ENCODE measurements at places on chromosomes 16 and 17.

DNA sequence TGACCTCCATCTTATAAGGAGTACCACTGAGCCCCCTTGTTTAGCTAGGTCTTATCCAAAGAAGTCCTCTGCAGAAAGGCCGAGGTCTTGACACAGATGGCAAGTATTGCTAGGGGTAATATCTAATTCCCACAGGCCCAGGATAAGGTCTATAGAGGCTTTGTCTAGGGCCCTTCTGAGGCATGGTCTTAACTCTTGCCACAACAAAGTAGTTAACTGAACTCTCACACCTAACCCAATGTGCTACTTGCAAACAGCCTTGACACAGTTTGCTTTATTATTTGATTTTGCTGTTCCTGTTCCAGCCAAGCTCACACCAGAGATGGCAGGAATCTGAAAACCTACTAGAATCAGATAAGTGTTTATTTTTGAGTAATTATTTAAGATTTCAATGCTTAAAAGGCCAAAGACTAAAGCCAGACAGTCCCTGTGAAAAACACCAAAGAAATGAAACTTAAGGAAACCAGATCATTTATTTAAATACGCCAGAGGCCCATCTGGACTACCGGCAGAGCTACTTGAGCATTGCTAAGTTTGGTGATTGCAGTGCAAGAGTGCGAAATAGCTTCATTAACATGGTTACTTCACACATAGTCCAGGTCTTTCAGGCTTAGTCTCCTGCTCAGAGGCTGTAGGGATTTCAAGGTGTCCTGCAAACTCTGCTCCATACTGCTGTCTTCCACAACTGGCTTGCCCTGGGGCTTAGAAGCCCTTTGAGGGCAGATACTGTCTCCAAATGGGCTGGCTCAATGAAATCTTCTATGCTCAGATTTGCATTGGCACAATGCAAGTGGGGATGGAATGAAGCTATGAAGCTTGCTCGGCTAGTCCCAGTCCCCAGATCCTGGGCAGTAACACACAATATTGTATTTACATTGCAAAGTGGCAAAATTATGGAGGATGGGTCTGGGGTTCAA is 28.5 kb upstream of the SUPT4H1 start:
- no peak for DNase-seq

DNA sequence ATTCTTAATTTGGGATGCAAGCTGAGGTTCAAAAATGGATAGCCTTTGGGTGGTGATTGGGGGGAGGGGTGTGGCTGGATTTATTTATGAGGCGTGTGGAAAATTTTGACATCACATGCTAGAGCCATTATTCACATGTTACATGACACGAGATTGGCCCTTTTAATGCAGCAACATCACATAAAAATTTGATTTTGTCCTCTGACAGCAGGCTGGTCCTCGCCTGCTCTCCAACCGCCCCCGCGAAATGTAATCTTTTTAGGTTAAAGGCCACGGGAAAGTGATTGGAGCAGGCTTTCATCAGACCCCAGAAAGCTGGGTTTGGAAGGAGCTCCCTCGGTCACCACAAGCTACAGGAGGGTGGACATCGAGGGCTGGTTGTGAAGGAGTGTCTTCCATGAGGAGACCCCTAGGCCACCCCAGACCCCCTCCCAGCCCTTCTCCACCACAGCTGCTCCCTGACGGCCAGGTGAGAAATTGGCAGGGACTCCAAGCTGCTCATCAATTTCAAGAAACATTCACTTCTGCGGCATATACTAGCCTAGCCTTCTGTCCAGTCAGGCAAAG is 502.7 kb upstream of the PSMD7 start:
- DNase-seq, result no peak

- no peak for DNase-seq
These were observed 5.8 kb downstream of the SLC5A2 start for GRCh38 chr16:31488468-31489297.

DNA sequence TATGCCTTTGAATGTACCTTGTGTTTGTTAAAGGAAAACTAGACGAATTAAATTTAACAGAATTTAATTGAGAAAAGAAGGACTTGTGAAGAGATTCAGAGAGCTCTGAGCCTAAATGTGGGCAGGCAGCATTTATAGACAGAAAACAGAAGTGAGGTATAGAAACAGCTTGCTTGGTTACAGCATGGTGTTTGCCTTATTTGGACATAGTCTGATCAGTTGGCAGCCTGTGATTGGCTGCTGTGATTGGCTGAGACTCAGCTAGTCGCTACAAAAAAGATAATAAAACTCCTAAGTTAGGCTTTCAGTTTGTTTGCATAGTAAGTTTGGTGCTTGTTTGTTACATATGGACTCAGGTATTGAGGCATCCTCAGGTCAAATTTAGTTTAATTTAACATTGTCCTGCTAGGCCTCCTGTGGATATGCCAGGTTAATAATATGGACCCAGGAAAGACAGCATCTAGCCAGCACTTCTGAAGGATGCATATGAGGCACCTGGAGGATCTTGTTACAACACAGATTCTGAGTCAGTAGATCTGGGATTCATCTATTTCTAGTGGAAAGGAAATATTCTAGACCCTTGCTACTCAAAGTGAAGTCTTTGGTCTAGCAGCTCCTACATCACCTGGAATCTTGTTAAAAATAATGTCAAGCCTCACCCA is 43.4 kb downstream of the SLFN5 start:
- no peak for DNase-seq

GRCh38 chr17:182050-182751 is 751 bp upstream of the DOC2B start:
- no peak for DNase-seq

Measured in HS-5 (cell line).